NCI-H1105 (cell line): ENCODE measurements at places on chromosomes 4 and X.

GRCh38 chr4:53321151-53321983, 44.5 kb downstream of the SCFD2 start:
- DNase-seq, result no peak

GRCh38 chr4:153522802-153523094, 56.6 kb downstream of the TMEM131L start:
- DNase-seq, result no peak

DNA sequence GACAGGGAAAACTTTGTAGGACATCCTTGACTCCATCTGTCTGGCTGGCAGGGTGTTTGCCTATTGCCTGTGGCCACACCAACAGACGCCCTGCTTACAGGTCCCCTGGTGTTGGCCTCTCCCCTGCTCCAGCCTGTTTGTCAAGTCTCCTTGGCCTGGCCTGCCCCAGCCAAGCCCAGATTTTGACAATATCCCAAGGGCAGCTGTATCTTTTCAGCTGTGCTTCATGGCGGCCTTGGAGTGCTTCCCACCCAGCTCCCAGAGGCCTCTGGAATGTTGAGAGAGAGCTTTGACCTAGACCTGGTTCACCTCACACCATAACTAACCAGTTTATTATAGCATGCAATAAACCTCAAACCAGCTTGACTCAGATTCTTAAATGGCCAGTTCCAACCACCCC, 204.0 kb upstream of the NHS start:
- no peak for DNase-seq

DNA sequence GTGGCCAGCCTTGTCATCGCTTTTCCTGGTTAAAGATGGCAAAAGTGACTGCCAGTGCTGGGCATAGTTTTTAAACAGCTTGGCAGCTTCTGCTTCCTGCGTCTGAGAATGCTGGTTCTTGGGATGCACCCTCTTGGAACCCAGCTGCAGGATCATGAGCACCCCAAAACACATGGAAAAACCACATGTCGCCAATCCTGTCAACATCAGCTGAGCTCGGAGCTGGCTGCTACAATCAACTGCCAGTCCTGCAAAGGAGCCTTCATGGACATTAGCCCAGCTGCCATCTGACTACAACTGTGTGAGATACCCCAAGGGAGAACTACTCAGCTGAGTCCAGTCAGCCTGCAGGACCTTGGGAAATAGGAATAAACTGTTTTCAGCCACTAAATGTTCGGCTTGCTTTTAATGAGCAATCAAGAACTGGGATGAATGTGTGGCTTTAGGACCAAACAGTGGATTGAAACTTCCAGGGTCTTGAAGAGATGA, 31.0 kb downstream of the OSTC start:
- no peak for DNase-seq

DNA sequence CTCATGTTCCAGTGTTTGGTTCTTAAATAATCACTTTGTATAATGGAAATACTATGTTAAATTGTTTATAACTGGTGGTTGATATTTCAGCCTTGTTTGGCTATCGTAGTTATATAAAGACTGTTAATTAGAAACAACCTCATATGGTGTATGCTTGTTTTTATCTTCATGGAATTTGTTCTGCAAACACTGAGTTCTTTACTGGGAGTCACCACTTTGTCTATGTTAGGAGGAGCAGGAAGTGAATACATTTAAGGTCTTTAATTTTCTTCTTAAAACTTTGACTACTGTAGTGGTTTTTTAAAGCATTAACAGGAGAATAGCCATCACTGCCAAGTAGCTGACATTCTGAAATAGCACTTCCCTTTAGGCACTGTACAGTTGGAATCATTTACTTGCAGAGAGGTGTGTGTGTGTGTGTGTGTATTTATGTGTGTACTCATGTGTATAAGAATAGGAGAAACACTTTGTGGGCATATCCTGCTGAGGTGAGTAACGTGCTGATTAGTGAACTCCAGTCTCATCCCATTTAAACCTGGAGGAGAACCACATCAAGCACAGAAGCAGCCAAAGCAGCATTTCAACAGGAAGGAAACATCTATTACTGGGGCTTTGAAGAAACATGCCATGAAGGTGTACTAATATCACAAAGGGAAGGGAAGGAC, 37.8 kb downstream of the TET2 start:
- DNase-seq, result no peak

GRCh38 chrX:13198762-13199064, 121.1 kb downstream of the ATXN3L start:
- DNase-seq, result no peak

GRCh38 chr4:100317032-100317864, 127.0 kb upstream of the DDIT4L start:
- DNase-seq, result no peak

DNA sequence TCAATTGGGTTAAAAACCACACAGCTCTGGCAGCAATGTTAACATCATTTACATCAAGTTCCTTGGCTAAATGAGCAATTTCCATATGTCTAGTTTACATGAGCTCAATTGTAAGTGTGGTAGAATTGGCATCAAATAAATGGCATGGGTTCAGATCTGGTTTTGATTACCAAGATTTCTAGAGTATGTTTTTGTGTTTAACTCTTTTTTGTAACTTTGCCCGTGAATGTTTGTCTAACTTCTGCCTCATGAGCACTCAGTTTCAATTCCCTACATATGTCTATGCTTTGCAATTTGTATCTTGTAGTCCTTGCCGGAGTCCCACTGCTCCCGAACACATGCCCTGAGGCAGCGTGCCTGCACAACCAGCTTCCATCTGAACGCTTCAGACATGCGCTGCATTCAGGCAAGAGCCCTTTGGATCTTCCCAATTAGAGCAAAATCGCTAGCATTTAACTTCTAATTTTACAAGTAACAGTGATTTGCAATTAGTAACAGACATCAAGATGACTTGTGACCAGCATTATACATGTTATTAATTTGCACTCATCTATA, 644.4 kb downstream of the TRIML1 start:
- DNase-seq, result no peak

DNA sequence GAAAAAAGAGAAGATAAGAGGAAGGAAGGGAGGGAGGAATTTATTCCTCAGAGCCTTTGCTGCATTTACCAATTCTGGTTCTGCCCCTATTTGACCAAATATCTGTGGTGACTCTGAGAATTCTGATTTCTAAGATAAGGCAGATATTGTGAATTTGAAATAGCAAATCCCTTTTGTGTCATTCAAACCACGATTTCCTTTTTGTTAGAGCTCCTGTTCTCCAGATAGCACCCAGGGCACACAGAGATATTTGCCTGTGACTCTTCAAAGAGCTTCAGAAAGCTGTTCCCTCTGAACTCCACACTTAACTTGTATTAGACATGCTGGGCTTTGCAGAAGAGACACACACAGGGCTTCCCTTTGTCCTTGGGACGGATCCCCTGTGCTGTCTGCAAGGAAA, 272.2 kb downstream of the DHRSX start:
- no peak for DNase-seq

DNA sequence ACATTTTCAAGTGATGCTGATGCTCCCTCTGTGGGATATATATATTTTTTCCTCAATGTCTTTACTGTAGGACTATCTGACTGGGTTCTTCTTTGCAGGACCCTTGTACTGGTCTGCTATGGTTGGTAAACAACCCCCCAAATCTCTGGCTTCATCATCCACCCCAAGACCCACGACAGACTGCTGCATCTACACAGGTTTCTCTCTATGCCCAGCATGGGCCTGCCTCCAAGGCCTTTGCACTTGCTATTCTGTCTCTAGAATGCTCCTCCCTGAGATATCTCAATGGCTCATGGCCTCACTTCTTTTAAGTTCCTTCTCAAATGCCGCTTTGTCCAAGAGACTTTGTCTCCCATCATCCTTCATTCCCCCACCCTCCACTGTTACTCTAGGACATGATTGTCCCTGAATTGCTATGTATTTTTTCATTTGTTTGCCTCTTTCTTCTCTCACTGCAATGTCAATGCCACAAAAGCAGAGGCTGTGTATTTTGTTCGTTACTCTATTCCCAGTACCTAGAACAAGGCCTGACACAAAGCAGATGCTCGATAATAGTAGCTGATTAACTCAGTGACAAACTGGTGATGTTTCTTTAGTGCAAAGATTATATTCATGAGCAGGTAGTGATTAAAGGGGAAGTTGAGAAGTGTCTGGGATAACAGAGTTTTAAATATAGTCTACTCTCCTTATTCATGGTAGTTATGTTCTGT, 6.6 kb downstream of the EVC start:
- DNase-seq, result no peak

- DNase-seq, result no peak
Measured at GRCh38 chr4:151114338-151114737, 14.9 kb downstream of the RPS3A start.

DNA sequence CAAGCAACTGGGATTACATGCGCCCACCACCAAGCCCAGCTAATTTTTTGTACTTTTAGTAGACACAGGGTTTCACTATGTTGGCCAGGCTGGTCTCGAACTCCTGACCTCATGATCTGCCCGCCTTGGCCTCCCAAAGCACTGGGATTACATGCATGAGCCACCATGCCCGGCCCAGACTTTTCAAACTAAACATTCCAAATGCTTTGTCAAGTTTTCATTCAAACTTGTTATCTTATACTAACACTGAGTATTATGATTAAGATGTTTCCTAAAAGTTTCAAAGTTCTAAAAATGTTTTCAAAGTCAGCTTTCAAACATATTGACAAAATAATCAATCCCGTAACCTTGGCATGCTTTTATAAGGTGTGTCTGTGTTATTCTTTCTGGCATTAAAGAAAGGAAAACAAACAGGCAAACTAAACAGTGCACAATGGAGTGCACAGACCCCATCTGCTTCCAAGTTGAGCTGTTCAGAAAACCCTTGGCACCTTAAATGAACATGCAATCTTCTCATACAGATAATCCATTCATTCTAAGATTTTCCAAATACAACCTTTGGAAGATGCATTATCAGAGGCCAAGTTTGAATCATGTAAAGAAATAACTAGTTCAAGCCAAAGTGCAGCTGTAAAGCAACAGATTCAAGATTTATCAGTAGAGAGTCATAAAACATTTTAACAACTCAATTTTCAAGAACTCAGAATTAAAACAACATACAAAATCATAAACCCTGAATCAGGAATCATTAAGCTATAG, 49.1 kb downstream of the ABCG2 start:
- no peak for DNase-seq

DNA sequence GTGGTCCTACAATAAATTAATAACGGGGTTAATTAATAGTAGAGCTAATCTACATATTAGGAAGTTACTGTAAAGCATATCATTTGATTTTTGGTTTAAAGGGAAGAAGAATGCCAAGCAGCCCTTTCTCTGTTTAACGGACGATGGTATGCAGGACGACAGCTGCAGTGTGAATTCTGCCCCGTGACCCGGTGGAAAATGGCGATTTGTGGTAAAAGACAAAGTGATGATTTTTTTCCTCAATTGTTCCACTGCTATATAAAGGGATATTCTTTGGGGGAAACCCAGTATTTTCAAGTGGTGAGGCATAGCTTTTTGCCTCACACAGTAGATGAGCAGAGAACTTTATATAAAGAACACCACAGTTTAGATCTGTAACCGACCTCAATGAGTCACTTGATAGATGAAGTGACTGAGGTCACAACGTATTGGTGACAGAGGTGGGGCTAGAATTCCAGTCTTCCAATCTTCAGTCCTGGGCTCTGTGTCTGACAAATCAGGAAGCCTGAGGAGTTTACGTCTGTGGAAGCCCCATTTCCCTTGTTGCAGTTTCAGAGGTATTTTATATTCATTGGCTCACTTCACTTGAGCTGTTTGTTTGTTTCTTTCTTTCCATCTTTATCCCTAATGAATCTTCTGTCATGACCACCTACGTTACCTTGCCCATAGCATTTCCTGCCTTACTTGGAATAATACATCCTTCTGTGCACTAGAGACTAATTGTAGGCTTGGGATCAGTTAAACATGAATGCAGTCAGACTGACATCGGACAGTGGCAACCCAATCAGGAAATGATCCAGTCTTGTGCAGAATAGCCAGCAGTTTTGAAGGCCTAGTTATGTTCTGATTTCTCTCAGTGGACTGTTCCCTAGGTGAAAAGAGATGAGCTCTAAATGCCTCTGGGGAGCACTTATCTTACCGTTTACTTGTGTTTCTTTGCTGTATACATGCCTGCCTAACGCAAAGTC, 30.1 kb downstream of the ZRSR2 start:
- no peak for DNase-seq

DNA sequence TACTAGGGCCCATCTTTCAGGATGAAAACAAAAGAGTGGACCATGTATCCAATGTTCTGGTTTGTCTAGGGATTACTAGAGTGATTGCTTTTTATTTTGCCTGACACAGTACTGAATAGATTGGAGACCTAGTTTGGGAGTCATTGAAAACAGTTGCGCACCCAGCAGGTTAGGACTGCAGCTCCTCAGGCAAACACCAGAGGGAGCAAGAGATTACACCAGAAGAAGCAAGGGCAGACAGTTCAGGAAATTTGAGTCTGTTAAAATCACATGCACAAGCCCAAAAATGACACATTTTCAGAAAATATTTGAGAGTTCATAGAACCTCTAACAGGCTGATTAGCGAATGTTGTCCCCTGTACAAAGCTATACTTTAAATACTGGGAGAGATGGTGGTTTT, 55.6 kb downstream of the CYLC1 start:
- no peak for DNase-seq

DNA sequence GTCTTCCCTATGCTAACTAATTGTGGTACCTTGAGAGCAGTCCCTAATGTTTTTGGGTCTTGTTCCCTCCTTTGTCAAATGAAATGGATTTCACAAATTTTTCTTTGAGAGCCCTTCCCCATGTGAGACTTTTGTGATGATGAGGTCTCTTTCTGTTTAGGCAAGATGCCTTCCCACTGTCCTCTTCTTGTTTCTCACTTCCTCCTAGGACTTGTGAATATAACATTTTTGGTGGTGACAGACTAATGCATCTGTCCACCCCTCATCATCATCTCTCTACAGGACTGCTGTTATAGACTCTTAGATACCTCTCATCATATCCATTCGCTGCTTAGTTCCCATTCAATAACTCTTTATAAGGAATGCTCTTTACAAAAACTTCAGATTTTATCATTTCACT, 8.7 kb upstream of the ANK2 start:
- no peak for DNase-seq

DNA sequence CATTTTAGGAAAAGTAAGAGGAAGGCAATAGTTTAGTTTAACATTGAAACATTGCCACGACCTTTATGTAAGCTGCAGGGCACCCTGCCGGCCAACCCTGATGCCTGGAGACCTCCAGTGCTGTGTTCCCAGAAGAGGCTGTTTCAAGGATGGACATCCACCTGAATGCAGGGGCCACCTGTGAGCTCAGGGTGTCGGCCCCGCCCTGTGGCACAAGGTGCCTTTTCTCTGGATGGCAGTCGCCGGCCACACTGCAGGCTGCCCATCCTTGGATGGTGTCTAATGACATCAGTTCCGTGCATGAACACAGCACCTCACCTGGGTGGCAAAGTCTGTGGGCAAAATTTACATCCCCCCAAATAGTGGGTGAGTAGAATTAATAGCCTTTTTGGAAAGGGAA, 180.0 kb downstream of the AFAP1 start:
- DNase-seq, result no peak

GRCh38 chrX:133645256-133645655, 230.0 kb upstream of the GPC4 start:
- DNase-seq, result no peak

DNA sequence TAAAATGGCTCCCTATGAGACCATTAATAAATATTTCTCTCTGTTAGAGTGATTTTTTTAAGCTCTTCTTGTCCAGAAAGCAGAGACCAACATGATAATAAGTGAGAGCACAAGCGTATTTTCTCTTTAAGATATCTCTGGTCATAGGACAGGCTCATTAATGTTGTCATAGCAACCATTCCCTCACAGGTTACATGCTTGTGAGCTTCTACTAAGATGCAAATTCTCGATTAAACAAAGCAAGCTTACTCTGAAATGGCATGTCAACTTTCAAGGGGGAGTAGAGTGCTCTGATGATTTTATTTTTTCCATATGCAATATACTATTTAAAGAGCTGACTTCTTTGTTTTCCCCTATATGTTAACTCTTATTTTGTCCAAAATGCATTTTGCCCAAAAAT, 487.2 kb upstream of the LCORL start:
- no peak for DNase-seq
